ENCODE measurements at places on chromosomes 2 and 18. TPM values are rescaled to one million over a fixed set of nuclear protein-coding genes. Genes with fewer than 3 reads are reported as not detected.

The NR4A2 gene
- 11.9 TPM for total RNA-seq

The LHCGR gene
- total RNA-seq, result 0.32 TPM

The FTCDNL1 gene
- 3.1 TPM for total RNA-seq

The DSC3 gene
- 0.03 TPM for total RNA-seq

The SP5 gene
- 1.8 TPM for total RNA-seq

The RNF152 gene
- 18.2 TPM for total RNA-seq

The RAPGEF4 gene
- 6.4 TPM for total RNA-seq

The ATF2 gene
- total RNA-seq, result 57.9 TPM

The CPO gene
- 0.23 TPM for total RNA-seq

The SULT1C2 gene
- total RNA-seq, result 154 TPM

The PLCD4 gene
- 0.49 TPM for total RNA-seq

The KIAA2012 gene
- not detected for total RNA-seq

The SERPINB12 gene
- total RNA-seq, result not detected

The SLC19A3 gene
- total RNA-seq, result 87.4 TPM

The SERPINB2 gene
- not detected for total RNA-seq

The PPP1R1C gene
- total RNA-seq, result 8.8 TPM

The OSR1 gene
- total RNA-seq, result 4.9 TPM

The SIGLEC15 gene
- 4.7 TPM for total RNA-seq

The RIT2 gene
- total RNA-seq, result not detected

The RBMS1 gene
- total RNA-seq, result 36.2 TPM

The CD8B gene
- 4.1 TPM for total RNA-seq

The SGPP2 gene
- 44.8 TPM for total RNA-seq

The CHRND gene
- not detected for total RNA-seq

The FAM124B gene
- total RNA-seq, result 1.2 TPM

The FSHR gene
- total RNA-seq, result 0.20 TPM

The DCC gene
- total RNA-seq, result not detected

The ITM2C gene
- 195 TPM for total RNA-seq

The TNFAIP6 gene
- total RNA-seq, result 1.4 TPM

The HOXD10 gene
- not detected for total RNA-seq

The BIN1 gene
- 131 TPM for total RNA-seq
